ENCODE measurements at places on chromosomes 13 and 19.

DNA sequence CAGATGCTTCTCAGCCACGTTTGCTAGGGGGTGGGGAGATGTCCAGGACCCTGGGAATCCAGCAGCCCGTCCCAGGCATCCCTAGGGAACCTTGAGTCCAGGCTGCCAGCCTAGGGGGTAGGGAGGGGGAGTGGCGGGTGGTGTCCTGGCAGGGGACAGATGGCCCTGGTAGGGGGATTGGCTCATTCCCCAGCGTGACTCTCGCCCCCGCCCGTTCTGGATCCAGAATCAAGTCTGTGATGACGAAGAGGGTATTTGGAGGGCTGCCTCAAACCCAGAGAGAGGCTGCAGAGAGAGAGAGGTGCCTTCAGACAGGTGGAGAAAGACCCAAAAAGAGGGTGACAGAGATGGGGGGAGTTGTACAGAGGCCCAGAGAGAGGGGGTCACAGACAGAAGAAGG, 4.1 kb downstream of the SLC17A7 start:
- DNase-seq, result no peak

- DNase-seq, result no peak
Observed at GRCh38 chr19:50549927-50550593, 18.2 kb downstream of the LRRC4B start.

DNA sequence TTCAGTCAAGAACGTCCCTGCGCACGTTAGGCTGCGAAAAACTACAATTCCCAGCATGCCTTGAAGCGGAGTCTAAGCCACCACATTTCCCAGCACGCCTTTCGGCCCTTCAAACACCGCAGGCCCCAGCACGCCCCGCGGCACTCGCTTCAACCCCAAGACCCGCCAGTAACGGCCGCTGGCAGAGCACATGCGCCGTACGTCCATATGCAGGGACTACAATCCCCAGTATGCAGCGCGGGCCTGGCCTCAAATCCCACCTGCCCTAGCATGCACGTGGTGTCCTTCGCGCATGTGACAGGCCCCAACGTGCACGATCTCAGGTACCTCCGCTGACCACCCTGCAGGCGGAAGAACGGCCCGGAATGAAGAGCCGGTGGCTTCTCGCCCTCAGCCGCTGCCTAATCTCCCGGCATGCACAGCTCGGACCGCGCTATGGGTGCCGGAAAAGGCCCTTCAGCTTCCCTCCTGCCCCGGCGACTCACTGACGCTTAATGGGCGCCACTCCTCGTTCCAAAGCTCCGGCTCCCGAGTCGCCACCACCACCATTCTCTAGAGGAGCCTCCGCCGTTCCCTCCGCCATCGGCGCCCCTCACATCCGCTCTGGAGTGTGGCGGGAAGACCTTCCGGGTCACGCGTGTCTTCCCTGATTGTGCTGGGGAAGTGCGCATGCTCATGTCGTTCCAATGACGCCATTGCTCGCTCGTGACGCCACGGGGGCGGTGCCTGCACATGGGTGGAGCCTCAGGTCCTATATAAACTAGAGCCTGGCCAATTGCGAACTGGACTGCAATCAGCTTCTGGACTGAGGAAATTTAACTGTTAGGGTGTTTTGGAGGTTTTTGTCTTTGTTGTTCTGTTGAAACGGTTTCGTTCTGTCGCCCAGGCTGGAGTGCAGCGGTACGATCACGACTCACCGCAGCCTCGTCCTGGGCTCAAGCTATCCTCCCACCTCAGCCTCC, at the start of gene DUS3L:
TSS of gene DUS3L (minus strand) at position 605 of the 962 bp plus-strand sequence. CDS start at position 583, 22 bp downstream.
- DNase-seq, result peak; percentile 100

- no peak for DNase-seq
Observed at GRCh38 chr19:45674946-45675345, 6.9 kb downstream of the GIPR start.

DNA sequence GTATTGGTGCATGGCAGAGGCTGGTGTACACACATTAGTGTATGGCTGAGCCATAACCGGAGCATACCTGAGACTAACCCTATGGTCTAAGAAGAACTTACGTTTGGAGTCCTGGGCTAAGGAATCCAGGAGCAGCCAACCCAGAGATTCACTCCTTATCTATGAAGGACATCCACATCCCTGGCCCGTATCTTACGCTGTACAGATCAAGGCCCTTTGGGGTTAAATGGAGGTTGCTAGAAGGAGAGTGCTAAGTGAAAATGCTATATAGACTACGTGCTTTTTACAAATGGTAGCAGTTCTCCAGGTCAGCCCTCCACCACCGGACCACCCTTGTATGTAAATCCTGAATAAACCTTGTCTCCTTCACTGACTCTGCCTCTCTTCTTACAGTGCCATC, 1.9 kb upstream of the SUGT1 start:
- no peak for DNase-seq

GRCh38 chr19:55681131-55682092, 6.4 kb downstream of the EPN1 start:
- no peak for DNase-seq

GRCh38 chr19:46786236-46787039, 2.0 kb downstream of the SLC1A5 start:
- DNase-seq, result peak; percentile 83

DNA sequence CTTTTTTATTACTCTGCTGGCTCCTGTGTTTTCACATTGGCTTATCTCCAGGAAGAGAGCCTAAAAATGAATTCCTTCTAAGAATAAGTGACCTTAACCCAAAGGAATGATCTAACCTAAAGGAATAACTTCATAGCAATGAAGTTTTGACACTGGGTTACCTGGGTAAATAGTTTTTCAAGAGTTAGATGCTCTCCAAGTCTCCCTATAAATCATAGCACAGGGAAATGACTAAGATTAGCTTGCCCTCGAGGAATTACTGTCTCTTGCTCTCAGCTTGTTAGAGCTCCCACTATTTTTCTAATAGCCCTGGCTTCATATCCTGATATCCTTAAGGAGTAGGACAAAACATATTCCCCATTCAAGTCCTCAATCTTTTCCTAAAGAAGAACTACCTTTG, 66.3 kb downstream of the SPRY2 start:
- no peak for DNase-seq

- no peak for DNase-seq
Observed at GRCh38 chr13:42892760-42893159, 99.3 kb downstream of the EPSTI1 start.

- DNase-seq, result peak; percentile 45
Observed at GRCh38 chr13:46183018-46183946, 1.3 kb upstream of the LCP1 start.

- no peak for DNase-seq
Observed at GRCh38 chr13:53379485-53379884, 350.9 kb downstream of the OLFM4 start.

- DNase-seq, result no peak
Observed at GRCh38 chr19:3603121-3603811, 3.4 kb downstream of the TBXA2R start.

DNA sequence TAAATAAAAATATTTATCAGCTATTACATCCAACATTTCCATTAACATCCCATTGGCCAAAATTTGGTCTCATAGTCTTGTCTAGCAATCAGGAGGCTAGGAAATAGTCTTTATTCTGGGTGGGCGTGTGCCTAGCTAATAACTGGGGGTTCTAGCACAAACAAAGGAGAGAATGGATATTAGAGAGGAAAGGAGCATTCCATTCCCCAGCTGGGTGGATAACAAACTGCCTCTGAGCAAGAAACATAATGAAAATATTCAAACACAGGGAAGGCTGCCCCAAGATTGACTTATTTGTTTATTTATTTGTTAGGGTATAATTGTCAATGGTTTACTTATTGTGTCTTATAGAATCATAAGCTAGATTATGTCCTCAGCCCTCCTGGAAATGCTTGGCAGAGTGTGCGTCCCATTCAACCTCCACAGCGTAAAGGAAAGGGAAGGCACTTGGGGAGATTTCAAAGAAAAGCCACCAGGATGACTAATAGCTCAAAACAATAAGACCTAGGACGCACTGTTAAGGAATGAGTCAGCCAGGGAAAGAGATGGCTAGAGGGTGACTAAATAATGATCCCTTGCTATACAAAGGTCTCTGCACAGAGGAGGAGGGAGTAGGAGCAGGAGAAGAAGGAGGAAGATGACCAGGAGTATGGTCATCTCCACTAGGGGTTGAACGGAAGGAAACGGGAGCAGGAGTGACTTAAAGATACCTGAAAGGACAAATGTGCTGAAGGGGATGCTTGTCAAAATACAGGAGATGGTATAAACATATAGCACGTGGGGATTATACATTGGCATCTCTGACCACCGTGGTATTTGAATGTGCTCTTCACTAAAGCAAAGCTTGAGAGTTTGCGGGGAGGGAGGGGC, 23.5 kb upstream of the USP12 start:
- no peak for DNase-seq

DNA sequence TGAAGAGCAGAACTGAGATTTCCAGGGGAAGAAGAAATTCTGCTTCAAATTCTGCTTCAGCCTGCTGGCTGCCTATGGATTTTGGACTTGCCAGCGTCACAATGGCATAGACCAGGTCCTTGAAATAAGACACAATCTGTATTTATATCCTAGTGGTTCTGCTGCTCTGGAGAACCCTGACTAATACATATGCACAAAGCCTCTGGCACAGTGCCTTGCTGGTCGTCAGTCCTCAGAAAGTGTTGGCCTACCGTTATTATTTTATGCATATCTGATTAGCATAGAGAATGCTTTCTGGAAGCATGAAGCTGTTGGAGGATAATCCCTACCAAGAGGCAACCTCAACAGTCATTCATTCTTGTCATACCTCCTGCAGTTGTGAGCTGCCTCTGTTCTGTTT, 213.7 kb downstream of the B3GLCT start:
- no peak for DNase-seq

- DNase-seq, result peak; percentile 50
Observed at GRCh38 chr19:940591-941291, 14.9 kb downstream of the ARID3A start.

GRCh38 chr13:68509734-68510621, 1279.8 kb upstream of the PCDH9 start:
- no peak for DNase-seq

- DNase-seq, result no peak
Observed at GRCh38 chr13:113997845-113998751, 24.2 kb upstream of the C13orf46 start.

DNA sequence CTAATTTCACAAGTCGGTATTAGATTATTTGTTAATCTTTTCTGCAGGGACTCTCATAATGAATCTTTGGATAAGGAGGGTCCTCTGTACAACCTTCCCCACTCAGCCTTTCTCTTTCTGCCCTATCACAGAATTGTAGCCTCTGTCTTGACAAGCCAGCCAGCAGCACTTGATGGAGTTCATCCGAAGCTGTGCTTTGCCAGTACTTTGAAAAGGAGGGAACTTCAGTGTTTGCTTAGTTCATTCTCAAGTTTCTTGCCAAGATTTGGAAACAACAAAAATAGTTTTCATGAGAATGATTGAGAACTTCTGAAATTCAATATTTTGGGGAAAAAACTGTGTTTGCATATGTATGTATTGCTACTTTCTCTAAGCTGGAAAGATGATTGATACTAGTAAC, 69.3 kb upstream of the HMGB1 start:
- no peak for DNase-seq

GRCh38 chr19:4130744-4131438, 7.0 kb upstream of the MAP2K2 start:
- no peak for DNase-seq

DNA sequence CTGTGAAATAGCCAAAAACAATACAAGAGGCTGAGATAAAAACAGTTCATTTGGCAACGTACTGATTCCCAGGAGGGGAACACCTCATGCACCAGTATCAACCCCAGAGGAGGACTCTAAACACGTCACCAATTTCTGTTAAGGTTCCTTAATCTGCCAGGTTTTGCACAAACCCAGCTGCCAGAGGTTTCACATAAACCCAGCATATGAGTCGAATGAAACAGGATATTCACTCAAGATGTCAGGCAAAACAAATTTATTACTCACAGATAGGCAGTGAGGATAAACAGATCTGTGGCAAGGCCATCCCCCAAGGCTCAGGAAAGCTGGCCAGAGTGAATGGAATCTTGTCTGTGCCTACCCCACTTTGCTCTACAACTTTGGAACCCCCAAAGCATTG, 210.9 kb downstream of the GPC5 start:
- DNase-seq, result no peak

DNA sequence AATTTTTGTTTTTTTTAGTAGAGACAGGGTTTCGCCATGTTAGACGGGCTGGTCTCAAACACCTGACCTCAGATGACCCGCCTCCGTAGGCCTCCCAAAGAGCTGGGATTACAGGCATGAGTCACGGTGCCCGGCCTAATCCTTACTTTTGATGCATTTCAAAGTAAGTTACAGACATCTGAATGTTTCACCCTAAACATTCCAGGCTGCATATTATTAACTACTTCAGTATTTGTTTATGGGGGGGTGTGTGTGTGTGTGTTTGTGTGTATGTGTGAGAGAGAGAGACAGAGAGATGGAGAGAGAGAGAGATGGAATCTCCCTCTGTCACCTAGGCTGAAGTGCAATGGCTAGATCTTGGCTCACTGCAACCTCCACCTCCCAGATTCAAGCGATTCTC, 13.1 kb downstream of the SULT2B1 start:
- DNase-seq, result no peak

All from GM12865 (cell line).